ENCODE measurements at places on chromosomes 6 and 20. TPM values are rescaled to one million over a fixed set of nuclear protein-coding genes. Genes with fewer than 3 reads are reported as not detected.

Gene MYL9
- total RNA-seq: not detected

Gene RAB44
- total RNA-seq: not detected

Gene KIF25
- total RNA-seq: 0.51 TPM

Gene BPIFB1
- total RNA-seq: not detected

Gene SNX5
- total RNA-seq: 176 TPM

Gene GSTA2
- 0.32 TPM for total RNA-seq

Gene SYCP2
- 3.9 TPM for total RNA-seq

Gene TM9SF4
- total RNA-seq: 33.9 TPM

Gene PPIL6
- 1.2 TPM for total RNA-seq

Gene MICAL1
- total RNA-seq: 43.1 TPM

Gene CCN6
- not detected for total RNA-seq

Gene IGF2R
- 63.4 TPM for total RNA-seq

Gene FBXO5
- total RNA-seq: 17.4 TPM

Gene MYO6
- 6.2 TPM for total RNA-seq

Gene SCGN
- total RNA-seq: 0.26 TPM

Gene FAXC
- total RNA-seq: 27.7 TPM

Gene RUNX2
- total RNA-seq: 0.24 TPM

DNA sequence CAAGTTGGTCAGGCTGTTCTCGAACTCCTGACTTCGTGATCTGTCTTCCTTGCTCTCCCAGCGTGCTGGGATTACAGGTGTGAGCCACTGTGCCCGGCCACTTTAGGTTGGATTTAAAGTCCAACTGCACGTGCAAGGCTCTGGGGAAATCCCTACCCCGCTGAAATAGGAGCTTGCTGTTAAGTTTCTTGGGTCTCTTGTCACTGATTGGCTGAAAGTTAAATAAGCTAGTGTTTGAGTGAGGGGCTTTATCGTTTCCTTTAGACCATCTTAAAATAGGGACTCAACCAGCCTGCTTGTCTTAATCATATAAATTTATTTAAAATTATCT is 11.1 kb upstream of the SERINC1 start:
- DNase-seq: no peak

DNA sequence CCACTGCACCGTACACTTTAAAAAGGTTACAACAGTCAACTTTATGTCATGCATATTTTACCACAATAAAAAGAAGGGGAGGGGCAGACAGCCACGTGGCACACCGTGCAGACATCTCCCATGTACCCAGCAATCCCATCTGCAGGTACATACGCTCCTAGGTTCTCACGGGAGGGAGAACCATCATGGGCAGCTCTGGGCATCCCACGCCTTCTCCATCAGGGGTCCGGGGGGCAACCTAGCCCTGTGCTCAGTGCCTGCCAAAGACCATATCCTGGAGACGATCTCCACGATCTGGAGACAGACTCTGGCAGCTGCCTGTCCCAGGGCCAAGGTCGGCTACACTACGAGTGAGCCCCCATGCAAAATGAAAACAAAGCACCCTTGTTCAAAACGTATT is 2.5 kb upstream of the BNIP5 start:
- no peak for DNase-seq

GRCh38 chr6:33725222-33725621 is 13.7 kb upstream of the UQCC2 start:
- DNase-seq: no peak

DNA sequence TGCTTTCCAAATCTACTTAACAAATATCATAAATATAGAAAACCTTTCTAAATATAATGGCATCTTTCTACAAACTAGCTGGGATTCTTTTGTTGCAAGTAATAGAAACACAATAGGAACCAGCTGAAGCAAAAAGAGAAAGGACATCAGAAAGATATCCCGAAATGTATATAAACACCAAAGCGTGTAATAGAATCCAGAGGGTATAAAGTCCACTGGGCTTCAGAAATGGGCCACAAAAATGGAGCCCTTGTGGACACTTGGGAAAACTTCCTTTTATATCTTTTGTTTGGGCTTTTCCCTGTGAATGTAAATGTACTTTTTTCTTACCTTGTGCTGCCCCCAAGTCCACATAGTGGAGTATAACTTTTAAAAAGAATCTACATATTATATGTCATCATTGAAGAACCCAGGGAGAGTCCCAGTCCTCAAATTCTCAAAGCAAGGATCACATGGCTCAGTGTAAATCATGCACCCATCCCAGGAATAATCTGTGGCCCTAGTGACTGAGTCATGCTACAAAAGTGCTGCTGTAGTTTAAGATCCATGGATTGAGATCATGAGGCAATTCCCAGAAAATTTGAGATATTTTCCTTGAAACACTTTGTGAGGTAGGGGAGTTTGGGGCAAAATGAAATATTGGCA is 457.0 kb downstream of the EPM2A start:
- no peak for DNase-seq

DNA sequence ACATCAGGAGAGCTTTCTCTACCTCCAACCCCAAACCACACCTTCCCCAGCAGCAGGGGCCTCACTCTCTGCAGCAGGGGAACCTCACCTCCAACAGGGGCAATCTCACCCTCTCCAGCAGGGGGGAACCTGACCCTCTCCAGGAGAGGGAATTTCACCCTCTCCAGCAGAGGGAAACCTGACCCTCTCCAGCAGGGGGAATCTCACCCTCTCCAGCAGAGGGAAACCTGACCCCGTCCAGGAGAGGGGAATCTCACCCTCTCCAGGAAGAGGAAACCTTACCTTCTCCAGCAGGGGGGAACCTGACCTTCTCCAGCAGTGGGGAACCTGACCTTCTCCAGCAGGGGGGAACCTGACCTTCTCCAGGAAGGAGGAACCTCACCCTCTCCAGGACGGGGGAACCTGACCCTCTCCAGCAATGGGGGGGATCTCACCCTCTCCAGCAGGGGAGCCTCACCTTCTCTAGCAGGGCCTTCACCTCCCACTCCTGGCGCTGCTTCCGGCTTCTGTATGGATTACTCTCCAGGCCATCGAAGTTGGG is 3.1 kb downstream of the B3GALT4 start:
- peak; percentile 86 for DNase-seq

- no peak for DNase-seq
Measured at GRCh38 chr6:130113201-130113710, 94.9 kb downstream of the L3MBTL3 start.

- DNase-seq: no peak
Measured at GRCh38 chr6:107230024-107230423, 114.7 kb upstream of the BEND3 start.

GRCh38 chr6:46293641-46294316 is 123.0 kb upstream of the ENPP5 start:
- no peak for DNase-seq

DNA sequence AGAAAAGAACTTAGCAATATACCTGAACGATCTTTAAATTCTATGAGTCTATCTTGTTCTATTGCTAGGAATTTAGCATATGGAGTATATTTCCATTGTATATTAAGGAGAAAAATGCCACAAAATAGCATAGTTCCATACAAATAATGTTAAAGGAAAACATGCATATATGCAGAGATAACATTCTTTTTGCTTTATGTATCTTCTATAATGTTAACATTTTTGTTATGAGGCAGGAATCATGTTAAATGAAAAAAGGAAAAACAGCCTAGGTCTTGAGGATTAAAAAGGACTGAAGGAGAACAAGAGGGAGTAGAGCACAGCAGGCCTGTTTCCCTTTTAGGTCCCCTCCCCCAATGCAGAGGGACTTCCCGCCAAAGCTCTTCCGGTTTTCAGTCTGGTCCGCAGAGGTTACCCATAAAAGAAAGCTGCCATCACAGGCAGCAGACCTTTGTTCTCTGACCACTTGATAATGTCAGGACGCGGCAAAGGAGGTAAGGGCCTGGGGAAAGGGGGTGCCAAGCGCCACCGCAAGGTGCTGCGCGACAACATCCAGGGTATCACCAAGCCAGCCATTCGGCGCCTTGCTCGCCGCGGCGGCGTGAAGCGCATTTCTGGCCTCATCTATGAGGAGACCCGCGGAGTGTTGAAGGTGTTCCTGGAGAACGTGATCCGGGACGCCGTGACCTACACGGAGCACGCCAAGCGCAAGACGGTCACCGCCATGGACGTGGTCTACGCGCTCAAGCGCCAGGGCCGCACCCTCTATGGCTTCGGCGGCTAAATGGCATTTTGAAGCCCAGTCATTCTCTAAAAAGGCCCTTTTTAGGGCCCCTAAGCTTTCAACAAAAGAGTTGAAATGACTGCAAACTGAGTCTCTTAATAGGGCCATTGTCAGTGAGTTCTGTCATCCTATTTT is 108.4 kb upstream of the PRSS16 start:
- peak; percentile 79 for DNase-seq

DNA sequence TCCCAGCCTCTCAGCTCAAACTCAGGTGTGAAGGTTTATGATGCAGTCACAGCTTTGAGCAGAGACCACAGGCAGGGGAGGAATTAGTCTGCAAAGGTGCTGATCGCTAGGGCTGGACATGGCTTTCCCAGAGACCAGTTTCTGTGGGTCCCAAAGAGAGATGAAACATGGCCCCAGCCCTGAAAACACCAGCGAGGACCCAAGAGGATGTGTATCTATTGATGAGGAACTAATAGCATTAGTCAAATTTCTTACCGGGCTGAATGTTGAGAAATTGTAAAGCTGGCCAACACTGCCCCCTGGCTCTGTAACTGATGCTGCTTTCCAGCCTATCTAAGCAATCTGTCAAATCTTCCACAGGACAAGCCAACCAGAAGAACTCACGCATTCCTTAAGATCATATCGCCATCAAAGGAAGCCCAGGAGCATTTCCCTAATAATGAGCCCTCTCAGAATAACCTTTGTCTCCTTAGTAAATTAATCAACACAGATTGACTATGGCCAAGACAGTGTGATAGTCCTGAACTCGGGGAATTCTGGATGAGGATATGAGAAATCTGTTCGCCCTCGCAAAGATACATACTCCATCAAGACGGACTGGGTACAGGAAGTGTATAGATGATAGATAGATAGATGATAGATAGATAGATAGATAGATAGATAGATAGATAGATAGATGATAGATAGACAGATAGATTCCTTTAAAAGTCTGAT is 7.8 kb upstream of the ACSS1 start:
- DNase-seq: peak; percentile 79

- no peak for DNase-seq
Measured at GRCh38 chr6:36120979-36121786, 9.1 kb upstream of the MAPK13 start.

GRCh38 chr6:106563614-106564013 is 65.7 kb downstream of the RTN4IP1 start:
- DNase-seq: no peak

DNA sequence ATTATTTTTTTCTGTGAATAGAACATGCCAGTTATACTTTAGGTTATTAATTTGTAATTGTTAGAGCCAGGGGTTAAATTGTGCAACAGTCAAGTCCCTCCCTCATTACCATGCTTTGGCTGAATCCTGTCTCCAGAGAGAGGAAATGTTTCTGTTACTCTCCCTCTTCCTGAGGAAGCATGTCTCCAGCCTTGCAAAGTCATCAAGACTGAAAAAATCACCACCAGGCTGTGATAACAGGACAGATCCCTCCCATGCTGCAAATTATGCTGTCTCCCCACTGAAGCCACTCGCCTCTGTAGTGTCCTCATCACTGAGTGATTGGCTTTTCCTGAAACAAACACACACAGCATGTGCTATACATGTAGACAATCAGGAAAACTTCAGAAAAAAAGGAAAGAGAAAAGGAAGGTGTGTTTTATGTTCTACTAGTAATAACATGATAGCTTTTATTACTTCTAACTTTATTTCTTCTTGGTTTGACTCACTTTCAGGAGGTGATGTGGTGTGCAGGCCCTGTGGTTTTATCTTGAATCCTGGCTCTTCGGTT is 290.0 kb upstream of the JAG1 start:
- DNase-seq: no peak

GRCh38 chr6:128573036-128573435 is 52.6 kb upstream of the PTPRK start:
- peak; percentile 30 for DNase-seq

DNA sequence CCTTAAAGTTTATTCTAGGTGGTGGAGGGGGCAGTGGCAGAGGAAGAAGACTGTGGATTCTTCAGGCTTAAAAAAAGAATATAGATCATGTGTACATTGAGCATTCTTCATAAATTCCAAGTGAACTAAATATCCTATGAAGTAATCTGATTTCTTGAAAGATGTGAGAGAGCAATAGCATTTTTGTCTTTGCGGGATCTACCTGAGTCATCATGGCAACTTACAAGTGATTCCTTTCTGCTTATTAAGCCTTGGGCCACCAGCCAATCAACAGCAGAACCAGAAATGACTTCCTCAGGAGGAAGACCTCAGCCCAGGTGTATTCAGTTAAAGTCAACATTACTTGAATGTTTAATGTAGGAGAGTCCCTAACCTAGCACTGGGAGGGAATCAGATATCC is 756.9 kb downstream of the TFAP2A start:
- DNase-seq: no peak

GRCh38 chr6:76772951-76773350 is 690.3 kb downstream of the HTR1B start:
- no peak for DNase-seq

DNA sequence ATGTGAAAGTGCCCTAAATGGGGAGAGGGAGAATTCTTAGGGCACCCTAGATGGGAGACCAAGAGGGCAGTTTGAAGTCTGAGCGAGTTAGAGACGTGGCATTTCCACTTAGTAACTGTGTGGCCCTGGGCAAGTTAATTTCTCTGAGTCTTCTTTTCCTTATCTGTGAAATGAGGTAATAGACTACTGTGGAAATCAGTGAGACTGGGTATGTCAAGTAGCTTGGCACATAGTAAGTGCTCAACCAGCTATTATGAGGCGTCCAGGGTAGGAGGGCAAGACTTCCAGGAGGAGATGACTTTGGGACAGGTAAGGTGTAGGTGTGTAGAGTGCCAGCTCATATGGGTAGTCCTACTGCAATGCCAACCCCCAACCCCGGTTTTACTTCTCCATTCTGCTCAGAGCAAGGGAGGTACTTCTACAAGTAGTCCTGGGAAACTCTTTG is 770 bp downstream of the KIF3B start:
- DNase-seq: no peak

- DNase-seq: no peak
Measured at GRCh38 chr20:32960222-32960518, 44.1 kb downstream of the SUN5 start.

GRCh38 chr6:34528996-34529664 is 27.0 kb downstream of the SPDEF start:
- no peak for DNase-seq

DNA sequence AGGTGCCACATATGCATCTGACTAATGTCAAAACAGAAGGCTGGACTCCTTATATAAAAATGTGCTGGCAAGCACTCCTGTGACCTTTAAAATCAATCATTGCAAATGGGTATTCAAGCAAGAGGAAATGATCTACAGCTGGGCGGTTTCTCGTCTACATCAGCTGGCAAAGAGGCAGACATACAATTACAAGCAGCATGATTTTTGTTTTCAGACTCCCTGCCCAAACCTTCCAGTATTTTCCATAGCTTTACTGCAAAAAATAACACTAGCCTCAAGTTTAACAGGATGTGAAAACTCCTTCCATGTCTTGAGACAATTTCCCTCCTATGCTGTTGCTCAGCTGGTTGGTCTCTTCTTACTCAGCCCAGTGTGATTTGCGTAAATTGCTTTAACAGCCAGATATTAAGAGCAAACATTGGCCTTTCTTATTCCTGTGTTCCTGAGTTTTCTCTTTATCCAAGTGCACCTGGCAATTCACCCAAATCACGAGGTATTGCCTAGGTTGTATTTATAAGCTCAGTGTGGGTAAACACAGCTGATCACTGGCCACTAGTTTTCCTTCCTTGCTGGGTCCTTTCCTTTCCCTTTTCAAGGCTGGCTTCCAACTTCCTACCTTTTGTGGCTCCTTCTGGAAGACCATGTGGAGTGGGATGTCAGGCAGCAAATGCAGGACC is 130.4 kb downstream of the MOXD1 start:
- DNase-seq: no peak
